Activated CD4-positive, CD25-positive, alpha-beta regulatory T cell treated with anti-CD3 and anti-CD28 coated beads, Interleukin-2, amount 50 U/mL, for 16 hours (primary cell): ENCODE measurements at places on chromosomes 12 and 14.

GRCh38 chr12:122458105-122459035 is 35.9 kb upstream of the CLIP1 start:
- no peak for DNase-seq

DNA sequence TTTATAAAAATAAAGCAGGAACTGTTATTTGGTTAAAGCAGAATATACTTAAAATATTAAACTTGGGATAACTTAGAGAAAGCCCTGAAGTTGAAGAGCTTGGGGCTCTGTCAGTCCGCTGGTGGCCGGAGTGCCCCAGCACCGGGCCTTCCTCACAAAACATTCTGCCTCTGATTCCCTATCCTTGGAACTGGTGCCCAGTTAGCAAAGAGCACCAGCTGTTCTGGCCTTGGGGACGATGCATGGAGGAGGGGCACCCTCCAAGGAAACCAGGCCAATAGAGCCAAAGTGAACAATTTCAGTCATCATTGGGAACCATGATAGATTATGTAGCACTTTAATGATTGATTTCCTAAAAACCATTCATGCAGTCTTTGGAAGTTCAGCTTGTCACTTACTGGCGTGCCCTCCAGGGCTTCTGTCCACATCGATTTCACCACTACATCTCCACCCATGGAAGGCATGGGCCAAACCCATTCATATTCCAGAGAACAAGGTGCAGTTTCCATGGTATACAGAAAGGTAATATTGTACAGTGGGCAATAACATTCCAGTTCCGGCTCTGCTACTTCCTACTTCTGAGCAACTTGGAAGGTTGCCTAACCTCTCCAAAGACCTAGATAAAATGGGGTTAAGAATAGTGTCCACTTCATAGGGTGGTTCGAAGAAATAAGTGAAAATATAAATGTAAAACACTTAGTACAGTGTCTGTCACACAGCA is 145.9 kb downstream of the ETV6 start:
- no peak for DNase-seq

- DNase-seq: no peak
Measured at GRCh38 chr12:68111995-68112394, 47.5 kb downstream of the IFNG start.

- DNase-seq: no peak
Measured at GRCh38 chr14:70947739-70948138, 40.5 kb downstream of the PCNX1 start.

GRCh38 chr14:74932401-74932901 is 9.4 kb upstream of the RPS6KL1 start:
- no peak for DNase-seq

- no peak for DNase-seq
Measured at GRCh38 chr12:120367924-120368788, 808 bp downstream of the MSI1 start.

DNA sequence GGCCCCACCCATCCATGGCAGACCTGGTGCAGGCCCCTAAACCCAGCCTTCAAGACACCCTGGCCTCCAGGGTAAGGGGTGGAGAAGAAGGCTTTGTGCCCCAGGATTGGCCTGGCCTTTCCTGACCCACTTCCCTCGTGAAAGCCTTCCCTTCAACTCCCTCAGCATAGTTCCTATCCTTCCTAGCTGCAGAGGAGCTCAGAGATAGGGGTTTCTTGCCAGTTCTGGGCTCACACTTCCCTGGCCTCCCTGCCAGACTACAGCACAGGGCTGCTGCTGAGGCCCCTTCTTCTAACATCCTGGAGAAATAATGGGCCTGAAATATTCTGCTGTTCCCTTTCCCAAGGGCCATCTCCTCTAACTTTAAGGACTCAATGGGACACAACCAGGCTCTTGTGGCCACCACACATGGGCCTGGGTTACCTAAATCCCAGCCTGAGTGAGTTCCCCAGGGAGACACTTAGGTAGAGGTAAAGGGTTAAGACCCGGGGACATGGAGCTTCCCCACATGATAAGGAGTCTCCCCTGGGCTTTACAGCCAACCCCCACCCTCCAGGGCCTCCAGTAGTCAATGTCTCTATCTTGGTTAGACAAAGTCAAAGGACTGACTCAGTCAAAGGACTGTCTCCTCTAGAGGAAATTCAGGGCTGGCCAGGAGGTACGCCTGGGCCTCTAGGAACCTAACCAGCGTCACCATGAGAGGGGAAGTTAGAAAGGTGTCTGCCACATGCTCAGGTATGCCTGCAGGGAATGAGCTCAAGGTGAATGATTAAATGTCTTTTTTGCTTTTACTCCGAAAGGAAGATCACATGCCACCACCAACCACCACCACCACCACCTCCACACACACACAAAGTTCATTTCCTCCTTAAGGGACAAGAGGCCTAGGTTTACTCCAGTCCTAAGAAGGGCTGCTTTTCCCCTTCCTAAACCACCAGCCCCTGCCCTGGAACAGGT is 7.1 kb downstream of the ZFP36L1 start:
- no peak for DNase-seq

DNA sequence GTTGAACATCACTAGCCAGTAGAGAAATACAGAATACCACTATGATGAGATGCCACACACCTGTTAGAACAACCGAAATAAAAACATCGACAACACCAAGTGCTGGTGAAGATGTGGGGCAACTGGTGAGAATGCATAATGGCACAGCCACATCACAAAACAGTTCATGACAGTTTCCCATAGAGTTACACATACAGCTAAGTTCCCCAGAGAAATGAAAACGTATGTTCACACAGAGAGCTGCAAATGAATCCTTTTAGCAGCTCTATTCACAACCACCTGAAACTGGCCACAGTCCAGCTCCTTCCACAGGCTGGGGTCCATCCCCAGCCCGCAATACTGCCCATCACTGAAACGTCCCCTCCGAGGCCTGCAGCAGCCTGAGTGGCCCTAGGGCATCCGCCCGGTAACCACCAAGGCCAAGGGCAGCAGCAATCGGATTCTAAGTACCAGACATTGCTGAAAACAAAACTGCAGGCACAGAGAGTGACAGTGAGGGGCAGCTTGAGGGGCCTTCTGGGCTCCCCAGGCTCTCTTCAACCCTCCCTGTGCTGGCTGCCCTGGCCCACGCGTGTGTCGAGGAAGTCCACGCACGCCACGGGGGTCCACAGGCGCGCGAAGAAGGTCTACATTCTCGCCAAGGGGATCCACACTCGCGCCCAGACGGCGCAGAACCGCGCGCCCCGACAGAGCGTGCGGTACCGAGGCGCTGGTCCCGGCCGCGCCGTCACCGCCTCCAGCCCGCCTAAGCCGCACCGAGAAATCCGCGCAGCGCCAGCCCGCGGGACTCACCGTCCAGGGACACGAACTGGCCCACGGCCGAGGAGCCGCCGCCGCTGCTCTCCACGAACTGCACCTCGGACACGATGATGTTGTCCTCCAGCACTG is 903 bp downstream of the BRF1 start:
- DNase-seq: no peak

GRCh38 chr12:25130741-25131188 is 64.2 kb downstream of the DNAI7 start:
- no peak for DNase-seq

GRCh38 chr12:9867531-9867930 is 1.6 kb downstream of the CLEC2B start:
- no peak for DNase-seq

DNA sequence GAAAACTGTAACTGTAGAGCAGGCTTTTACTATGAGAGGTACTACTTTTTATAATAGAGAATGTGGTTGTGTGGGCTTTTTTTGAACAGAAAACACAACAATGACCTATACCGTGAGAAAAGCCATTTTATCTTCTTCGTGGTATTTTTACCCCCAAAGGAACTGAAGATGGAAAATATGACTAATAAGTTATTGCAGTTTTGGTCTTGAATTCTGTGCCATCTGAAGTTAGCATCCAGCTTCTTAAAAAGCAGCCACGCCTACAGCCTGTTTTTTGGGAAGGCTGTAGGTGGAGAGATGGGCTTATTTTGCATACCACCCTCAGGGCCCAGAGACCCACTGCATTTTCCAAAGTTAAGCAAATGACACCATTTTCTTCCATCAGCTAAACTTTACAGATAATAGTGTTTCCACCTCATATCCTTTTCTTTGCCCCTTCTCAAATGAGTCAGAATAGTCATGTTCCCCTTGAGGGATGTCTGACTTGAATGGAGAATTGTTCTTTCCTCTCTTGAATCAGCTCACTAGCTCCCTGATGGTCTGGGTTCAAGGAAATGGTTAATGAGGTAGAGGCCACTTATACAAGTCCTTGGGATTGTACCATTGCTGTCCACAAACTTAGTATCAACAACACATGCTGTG is 53.0 kb downstream of the TBC1D30 start:
- no peak for DNase-seq

DNA sequence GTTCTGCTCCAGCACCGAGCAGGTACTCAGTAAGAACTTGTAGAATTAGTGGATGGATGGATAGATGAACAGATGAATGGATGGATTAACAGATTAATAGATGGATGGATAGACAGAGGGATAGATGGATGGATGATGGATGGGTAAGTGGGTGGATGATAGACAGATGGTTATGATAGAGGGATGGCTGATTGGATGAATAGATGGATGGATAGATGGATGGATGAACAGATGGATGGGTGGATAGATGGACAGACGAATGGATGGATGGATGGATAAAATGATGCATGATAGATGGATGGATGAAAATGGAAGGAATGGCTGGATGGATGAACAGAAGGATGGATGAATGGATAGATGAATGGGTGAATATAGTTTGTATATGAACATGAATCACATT is 8.0 kb upstream of the MAP1LC3B2 start:
- no peak for DNase-seq

DNA sequence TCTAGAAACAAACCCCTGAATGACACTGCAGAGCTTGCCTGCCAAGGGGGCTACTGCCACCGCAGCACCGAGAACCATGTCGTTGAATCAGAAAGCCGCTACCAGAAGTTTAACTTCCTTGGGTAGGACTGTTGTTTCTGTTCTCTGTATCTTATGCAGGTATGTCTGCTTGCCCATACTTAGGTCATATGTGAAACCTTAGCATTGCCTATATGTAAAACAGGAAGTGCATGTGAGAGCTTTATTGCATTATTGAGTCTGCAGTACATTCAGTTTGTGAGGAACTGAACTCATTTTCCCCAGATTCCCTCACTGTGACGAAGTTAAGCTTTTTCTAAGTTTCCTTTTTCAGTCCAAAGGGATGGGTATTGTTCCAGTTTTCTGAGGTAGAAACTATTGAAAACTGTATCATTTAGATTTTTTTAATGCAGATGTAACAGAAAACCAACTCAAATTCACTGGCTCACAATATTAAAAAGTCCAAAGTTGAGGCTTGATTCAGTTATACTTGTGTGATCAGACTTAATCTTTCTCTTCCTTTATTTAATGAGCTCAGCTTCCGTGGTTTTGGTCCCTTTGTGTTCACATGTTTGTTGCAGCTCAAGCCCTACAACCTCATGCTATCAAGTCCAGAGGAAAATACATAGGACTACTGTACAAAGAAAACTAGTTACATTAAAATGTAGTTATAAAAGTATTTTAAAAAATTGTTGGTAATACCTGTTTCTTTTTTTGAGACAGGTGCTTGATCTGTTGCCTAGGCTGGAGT is 6.9 kb downstream of the FBXO34 start:
- DNase-seq: no peak

DNA sequence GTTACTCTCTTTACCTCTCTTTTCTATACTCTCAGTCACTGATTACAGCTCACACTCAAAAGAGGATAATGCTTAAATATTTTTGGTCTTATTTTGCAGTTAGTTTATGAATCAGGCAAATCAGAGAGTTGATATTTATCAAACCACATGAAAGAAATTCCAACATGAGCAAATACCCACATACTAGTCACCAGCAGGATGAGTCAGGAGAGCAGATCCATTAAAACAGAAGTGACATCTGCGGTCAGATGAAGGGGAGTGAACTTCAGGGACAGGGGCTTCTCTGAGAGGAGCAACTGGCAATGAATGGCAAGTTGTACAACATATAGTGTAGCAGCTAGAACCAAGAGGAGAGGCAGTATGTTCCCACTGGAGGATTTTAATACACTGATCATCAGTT is 258.7 kb downstream of the SYT10 start:
- DNase-seq: no peak

- no peak for DNase-seq
Measured at GRCh38 chr12:30707613-30708342, 12.1 kb upstream of the IPO8 start.

DNA sequence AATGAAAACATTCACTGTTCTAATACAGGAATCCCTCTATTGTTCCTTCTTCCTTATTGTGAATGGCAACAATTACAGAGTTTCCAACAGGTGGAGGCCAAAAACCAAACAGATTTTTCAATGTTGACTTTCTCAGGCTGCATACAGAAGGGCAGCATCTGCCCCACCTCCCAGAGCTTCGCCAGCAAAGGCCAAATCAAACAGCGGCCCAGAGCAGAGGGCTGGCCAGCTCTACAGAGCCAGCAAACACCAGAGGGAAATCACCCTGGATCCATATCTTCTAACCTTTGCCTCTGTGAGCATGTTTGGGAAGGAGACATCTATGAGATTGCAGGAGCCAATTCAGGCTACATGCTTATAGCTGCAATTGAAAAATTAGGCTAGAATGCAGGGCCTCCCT is 4.4 kb upstream of the CRACR2A start:
- DNase-seq: no peak

DNA sequence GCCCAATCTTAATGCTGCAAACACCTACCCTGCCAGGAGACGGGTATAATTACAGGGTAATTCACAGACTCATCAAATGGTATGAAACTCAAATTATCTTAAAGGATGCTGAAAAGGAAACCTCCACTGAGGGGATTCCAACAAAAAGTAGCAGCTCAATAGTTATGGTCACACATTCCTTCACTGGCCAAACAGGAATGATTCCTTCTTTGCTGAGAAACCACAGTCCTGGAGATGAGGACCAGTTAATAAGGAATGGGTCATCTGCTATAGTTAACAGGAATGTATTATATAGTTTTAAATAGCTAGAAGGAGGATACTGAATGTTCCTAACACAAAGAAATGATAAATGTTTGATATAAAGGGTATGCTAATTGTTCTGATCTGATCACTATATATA is 136.9 kb downstream of the STXBP6 start:
- no peak for DNase-seq

DNA sequence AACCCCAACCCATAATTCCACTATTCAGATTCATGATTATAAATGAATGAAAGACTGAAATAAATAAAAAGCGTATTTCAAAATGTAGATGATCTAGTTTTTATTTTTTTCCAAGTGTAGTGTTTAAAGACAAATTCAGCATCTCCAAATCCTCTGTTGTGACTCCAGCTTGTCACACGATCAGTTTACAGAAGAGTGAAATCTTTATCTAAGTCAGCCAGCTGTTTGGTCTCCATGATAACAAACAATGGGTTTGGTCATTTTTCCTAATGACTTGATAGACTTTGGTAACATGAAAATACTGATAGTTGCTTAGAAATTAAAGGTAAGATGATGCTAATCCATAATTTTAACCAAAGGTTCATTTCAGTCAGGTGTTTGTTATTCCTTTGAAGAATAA is 114.5 kb upstream of the RASSF8 start:
- DNase-seq: no peak

DNA sequence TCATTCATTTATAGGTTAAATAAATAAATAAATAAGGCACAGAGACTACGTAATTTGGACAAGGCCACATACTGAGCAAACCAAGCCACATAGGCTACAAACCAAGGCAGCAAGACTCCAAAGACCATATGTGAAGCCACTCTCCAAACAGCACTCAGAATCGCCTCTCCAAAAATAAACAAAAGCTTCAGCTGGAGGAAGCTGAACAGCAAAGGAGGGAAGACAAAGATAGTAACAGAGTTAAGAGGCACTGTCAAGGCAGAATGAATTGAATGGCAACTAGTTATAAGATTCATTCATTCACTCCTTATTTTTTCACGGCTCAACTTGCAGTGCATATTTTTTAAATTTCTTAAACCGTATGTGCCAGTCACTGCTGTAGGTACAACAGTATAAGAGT is 200.5 kb upstream of the GRIP1 start:
- DNase-seq: no peak
